ENCODE measurements at places on chromosomes 6 and 20. TPM values are rescaled to one million over a fixed set of nuclear protein-coding genes. Genes with fewer than 3 reads are reported as not detected.

Gene APOM
- not detected for total RNA-seq

Gene NFKBIE
- 20.7 TPM for total RNA-seq

Gene CLDN20
- total RNA-seq, result not detected

Gene KPNA5
- total RNA-seq, result 3.4 TPM

Gene OLIG3
- not detected for total RNA-seq

Gene BAG2
- 3.3 TPM for total RNA-seq

DNA sequence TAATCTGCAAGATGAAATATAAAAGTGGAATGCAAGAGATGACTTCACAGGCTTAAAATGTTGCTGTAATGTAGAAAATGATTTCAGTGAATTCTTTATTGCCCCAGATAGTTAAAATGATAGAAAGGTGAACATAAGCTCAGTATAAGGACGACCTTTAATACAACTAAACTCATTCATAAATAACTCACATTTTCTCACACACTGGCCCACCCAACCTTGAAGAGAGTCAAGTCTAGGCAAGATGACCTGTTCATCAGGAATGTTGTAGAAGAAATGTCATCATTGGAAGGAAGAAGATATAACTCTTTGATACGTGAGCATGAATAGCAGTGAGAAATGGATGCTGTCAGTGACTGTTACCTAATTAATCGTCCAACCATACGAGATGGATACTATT, 111.1 kb upstream of the SASH1 start:
- no peak for DNase-seq
- H3K27ac ChIP-seq, result no peak overlapping the region
- no peaks in the 10 kb centered on the region for H3K27me3 ChIP-seq
- H3K4me3 ChIP-seq, result no peak overlapping the region
- no peaks in the 10 kb centered on the region for H3K4me1 ChIP-seq

DNA sequence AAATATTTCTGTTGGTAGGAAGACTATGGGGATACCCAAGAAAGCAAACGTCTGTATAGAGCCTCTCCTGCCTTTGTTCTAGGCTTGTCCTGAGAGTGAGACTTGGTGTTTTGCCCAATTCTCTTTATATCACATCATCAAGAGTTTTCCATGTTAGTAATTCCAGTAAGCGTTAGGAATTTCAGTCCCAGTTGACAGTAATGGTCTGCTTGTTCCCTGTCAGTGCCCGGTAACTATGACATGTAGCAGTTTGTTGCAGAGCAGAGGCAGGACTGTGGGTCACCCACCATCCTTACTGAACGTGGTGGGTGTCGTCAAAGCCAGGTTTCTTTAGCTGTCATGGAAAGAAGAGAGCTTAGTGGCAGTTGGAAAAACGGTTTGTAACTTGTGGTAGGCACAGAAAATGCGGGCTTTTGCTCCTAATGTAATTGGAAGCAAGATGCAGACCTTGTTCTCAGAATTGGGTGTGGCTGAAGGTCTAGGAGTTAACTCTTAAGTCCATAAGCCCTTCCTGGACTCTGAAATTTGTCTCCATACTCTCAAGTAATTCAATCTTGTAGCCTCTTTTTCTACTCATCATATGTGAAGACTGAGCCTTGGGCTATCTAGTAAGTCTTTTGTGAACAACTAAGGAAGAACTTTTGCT, 188.8 kb downstream of the TMEM242 start:
- H3K4me1 ChIP-seq, result no peaks in the 10 kb centered on the region
- H3K27me3 ChIP-seq, result no peaks in the 10 kb centered on the region
- H3K36me3 ChIP-seq, result peaks cover 45% of the 10 kb centered on the region
- no peak overlapping the region for H3K27ac ChIP-seq
- H3K4me3 ChIP-seq, result no peak overlapping the region

DNA sequence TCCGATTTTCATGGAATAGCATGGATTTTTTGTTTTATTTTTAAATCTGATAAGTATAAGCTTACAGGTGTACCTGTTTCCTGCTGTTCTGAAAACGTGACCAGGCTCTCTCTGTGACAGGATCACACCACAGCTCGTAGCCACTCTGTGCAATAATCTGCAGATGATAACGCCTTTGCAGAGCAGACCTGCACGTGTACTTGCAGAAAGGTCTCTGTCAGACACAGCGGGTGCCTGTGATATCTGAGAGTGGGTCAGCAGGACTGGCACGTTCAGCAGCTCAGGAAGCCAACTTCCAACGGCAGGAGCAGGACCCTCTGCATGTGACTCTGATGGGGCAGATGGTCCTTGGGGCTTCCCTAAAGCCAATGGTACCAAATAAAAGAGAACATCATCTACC, 68.6 kb upstream of the HDDC2 start:
- H3K4me3 ChIP-seq, result no peak overlapping the region
- H3K27ac ChIP-seq, result no peak overlapping the region
- no peaks in the 10 kb centered on the region for H3K4me1 ChIP-seq
- H3K27me3 ChIP-seq, result no peaks in the 10 kb centered on the region
- no peak for DNase-seq
- no peaks in the 10 kb centered on the region for H3K36me3 ChIP-seq

- no peaks in the 10 kb centered on the region for H3K36me3 ChIP-seq
- H3K4me1 ChIP-seq, result no peaks in the 10 kb centered on the region
- DNase-seq, result peak; percentile 76
- no peak overlapping the region for H3K27ac ChIP-seq
- H3K4me3 ChIP-seq, result no peak overlapping the region
Measured at GRCh38 chr6:170025935-170026750, 264.7 kb downstream of the DLL1 start.

DNA sequence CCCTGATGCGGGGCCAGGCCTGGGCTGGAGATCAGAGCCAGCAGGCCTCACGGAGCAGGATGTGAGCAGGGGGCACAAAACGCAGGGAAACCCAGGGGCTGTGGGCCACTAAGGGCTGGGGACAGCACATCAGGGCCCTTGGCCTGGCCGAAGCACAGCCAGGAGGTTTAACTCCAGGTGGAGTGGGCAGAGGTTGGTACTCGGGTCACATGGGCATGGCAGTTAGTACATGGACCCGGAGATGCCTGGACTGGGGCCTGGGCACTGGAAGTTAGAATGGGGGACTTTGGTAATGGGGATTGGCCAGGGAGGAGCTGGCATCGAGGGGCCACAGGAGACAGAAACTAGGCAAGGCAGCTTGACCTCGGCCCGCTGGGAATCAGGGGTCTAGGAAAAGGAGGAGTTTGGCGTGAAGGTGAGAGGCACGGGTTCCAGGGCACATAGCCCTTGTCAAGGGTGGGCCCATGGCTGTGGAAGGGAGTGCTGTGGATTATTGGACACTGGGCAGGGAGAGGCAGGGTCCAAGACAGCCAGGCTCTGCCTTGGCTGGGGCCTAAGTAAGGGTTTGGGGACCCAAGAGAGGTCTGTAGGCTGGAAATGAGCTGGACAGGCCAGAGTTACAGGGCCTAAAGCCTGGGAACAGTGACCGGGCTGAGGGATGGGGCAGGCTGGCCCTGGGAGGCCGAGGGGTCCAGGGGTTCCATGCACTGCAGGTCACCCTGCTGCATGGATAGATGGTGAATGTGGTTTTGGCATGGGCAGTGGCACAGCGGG, 41.6 kb upstream of the CD93 start:
- no peak for DNase-seq
- H3K36me3 ChIP-seq, result no peaks in the 10 kb centered on the region
- no peak overlapping the region for H3K27ac ChIP-seq
- H3K4me1 ChIP-seq, result peaks cover 2% of the 10 kb centered on the region

DNA sequence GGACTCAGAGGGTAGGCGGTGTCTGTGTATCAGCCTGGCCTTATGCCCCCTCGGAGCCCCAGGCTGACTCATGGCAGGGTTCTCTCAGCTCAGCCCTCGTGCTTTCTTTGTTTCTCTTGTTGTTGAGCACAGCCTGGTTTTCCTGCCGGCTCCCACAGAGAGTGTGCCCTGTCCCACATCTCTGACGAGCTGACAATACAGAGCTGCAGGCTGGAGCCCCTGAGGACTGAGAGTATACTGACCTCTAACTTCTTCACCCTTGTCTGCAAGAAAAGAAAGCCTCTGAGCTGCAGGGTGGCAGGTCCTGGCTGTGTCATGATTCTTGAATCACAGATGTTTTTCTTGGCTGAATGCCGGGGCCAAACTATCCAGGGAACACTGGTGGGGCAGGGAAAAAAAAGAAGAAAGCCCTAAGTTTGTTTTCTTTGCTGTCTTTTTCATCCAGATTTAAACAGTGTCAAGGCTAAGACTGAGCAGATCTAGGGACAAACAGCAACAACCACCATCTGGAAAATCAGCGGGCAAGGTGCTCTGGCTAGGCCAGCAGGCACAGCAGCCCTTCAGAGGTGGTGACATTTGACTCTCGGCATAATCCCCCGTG, 63.3 kb upstream of the ZNF133 start:
- no peaks in the 10 kb centered on the region for H3K36me3 ChIP-seq
- DNase-seq, result no peak
- no peak overlapping the region for H3K27ac ChIP-seq
- no peaks in the 10 kb centered on the region for H3K27me3 ChIP-seq
- no peak overlapping the region for H3K4me3 ChIP-seq

- no peaks in the 10 kb centered on the region for H3K27me3 ChIP-seq
- DNase-seq, result no peak
- no peak overlapping the region for H3K4me3 ChIP-seq
- no peak overlapping the region for H3K27ac ChIP-seq
- no peaks in the 10 kb centered on the region for H3K36me3 ChIP-seq
Measured at GRCh38 chr6:53813801-53814200, 19.0 kb downstream of the LRRC1 start.

- no peaks in the 10 kb centered on the region for H3K4me1 ChIP-seq
- no peaks in the 10 kb centered on the region for H3K27me3 ChIP-seq
- no peak for DNase-seq
Measured at GRCh38 chr20:16381444-16381843, 191.8 kb downstream of the KIF16B start.

- no peak overlapping the region for H3K4me3 ChIP-seq
- DNase-seq, result no peak
- H3K4me1 ChIP-seq, result no peaks in the 10 kb centered on the region
- H3K27me3 ChIP-seq, result no peaks in the 10 kb centered on the region
- H3K36me3 ChIP-seq, result no peaks in the 10 kb centered on the region
Measured at GRCh38 chr6:86744048-86744447, 193.3 kb upstream of the HTR1E start.

DNA sequence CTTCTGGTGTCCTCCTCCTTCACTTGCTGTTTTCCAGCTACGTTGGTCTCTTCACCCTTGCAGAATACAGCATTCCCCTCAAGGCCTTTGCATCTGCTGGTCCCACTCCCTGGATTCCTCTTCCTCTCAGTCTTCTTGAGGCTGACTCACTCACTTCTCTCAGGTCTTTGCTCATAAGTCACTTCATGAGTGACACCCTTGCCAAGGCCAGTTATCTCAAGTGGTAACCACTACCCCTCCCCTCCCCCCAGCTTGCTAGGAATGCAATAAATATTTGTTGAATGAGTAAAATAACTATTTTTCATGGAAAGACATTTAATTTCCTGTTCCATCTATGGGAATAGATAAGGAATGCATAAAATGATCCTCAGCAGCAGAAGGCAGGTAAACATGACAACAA, 131.7 kb downstream of the PLCB4 start:
- no peak overlapping the region for H3K4me3 ChIP-seq
- no peak for DNase-seq
- H3K27ac ChIP-seq, result no peak overlapping the region
- no peaks in the 10 kb centered on the region for H3K4me1 ChIP-seq
- no peaks in the 10 kb centered on the region for H3K27me3 ChIP-seq

DNA sequence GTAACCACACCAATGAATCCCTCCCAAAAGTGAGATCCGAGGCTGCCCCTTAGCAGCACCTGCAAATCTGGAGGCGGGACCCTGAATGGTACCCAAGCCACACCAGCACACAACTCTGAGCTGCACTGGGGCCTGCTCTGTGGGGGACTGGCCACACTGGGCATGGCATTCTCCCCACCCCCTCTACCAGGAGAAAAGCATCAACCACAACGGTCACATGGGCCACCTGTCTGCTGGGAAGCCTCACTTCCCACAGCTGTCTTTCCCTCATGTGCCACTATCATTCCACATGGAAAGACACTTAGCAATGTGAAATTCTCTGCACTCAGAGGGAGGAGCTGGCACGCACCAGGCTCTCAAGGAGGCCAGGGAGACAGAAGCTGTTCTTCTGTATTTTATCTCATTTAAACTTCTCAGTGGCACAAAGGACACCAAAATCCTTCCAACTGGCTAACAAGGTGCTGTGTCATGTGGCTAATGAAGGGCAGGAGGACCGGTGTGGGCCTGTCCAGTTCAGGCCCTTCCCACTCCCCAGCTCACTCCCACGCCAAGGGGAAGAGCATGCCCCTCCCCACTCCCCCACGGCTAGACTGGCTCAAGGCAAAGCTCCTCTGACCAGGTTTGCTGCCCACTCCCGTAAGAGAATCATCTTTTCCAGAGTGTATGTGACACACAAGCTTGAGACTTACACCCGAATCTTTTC, 19.0 kb downstream of the YTHDF1 start:
- no peaks in the 10 kb centered on the region for H3K27me3 ChIP-seq
- H3K36me3 ChIP-seq, result no peaks in the 10 kb centered on the region
- no peaks in the 10 kb centered on the region for H3K4me1 ChIP-seq
- DNase-seq, result no peak
- H3K27ac ChIP-seq, result no peak overlapping the region

GRCh38 chr6:19070520-19070919, 683.4 kb downstream of the RNF144B start:
- H3K4me1 ChIP-seq, result no peaks in the 10 kb centered on the region
- no peaks in the 10 kb centered on the region for H3K27me3 ChIP-seq

GRCh38 chr6:106056060-106056745, 29.9 kb upstream of the PRDM1 start:
- H3K4me3 ChIP-seq, result no peak overlapping the region
- H3K27me3 ChIP-seq, result no peaks in the 10 kb centered on the region
- no peaks in the 10 kb centered on the region for H3K4me1 ChIP-seq
- no peaks in the 10 kb centered on the region for H3K36me3 ChIP-seq
- no peak overlapping the region for H3K27ac ChIP-seq

DNA sequence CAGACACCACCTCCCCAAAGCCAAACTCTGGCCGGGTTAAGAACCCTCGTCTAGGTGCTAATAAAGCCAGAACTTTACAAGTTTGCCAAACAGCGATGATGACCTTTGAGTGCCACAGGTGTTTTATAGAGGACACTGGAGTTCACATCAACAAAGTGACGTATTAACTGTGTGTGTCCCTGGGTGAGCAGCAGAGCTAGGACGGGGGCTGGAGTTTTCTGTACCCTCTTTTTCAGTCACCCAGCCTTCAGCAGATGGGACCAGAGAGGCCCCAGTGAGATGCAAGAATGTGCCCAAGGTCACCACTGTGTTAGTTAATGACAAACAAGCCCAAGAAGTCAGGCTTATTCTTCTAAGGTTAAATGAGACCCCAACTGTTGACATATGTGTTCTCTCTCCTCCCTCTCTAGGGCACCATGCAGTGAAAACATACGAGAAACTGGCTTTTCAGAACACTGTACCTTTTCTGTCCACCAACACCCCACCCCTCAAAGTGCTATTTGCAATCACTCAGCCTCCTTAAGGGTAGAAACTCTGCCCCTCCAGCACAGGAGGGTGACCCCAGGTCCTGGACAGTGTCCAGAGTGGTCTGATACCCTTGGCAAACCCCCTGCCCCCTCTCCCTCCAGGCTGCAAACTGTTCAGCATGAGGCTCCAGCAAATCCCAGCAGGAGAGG, 5.2 kb downstream of the SDC4 start:
- H3K4me1 ChIP-seq, result peaks cover 8% of the 10 kb centered on the region
- peak overlapping the region; percentile 18 for H3K27ac ChIP-seq
- H3K4me3 ChIP-seq, result peak overlapping the region; percentile 73
- H3K27me3 ChIP-seq, result no peaks in the 10 kb centered on the region

GRCh38 chr6:105868823-105869460, 217.2 kb upstream of the PRDM1 start:
- no peaks in the 10 kb centered on the region for H3K4me1 ChIP-seq
- DNase-seq, result no peak
- H3K4me3 ChIP-seq, result no peak overlapping the region
- H3K36me3 ChIP-seq, result no peaks in the 10 kb centered on the region
- no peak overlapping the region for H3K27ac ChIP-seq

Data from Peyer's patch (tissue), 4 donors.